ENCODE measurements at places on chromosomes 7 and 10.

GRCh38 chr7:30270921-30271320 is 13.5 kb upstream of the ZNRF2 start:
- no peak for DNase-seq

DNA sequence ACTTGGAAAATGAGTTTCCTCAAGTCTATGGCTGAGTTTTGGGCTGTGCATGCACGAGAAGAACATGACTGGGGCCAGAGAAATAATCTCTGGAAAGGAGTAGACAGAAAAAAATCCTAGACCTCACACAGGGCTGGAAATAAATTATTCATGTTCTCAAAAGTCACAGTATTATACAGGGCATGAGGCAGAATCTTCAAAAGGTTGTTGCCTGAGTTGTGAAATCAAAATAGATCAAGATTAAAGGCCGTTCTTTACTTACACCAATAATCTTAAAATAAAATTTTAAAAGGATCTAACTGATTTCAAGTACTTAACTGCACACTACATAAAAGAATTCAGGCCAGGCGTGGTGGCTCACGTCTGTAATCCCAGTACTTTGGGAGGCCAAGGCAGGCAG is 14.1 kb upstream of the CREM start:
- no peak for DNase-seq

DNA sequence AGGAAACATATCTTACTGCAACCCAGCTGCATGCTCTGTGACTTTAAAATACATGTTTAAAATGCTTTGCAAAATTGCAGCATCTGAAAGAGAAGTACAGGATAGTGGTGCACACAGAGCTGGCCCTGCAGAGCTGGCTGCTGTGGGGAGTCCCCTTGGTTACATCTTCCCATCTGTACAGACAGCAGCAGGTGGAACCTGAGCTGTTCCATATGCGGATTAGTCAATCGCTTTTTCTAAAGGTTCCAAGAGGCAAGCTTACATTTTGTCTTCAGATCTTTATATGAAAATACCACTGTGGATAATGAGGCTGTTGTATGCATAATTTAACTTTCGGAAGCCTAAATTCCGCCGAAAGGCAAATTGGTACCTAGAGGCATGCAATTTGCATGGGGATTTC is 444.1 kb downstream of the NRG3 start:
- DNase-seq = no peak

DNA sequence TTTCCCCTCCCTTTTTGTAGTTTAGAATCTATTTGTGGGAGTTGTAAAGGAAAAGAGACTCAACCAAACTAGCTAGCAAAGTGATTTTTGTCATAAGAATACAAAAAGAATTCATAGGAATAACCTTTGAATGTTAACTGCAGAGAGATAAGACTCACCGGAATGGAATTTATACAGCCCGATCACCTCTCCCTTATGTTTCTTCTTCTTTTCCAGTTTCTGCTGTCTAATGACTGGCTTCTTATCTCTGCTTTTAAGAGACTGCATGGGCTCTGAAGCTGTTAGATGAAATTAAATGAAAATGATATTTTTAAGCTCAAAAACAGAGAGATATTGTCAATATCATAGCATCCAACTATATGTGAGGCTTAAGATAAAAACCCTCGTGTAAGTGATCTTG is 1095.9 kb downstream of the REEP3 start:
- no peak for DNase-seq

GRCh38 chr7:2800220-2800930 is 43.7 kb downstream of the GNA12 start:
- DNase-seq = no peak

DNA sequence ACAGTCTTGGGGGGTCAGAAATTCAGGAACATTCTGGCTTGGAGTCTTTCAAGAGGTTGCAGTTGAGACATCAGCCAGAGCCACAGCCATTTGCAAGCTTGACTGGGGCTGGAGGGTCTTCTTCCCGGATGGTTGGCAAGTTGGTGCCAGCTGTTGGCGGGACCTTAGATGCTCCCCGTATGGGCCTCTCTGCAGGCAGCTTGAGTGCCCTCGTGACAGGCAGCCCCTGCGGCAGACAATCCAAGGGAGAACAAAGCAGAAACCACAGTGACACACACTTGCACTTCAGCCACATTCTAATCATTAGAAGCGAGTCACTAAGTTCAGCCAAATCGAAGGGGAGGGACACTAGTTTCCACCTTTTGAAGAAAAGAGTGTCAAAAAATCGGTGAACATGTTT is 59.4 kb upstream of the MXI1 start:
- DNase-seq = no peak

- DNase-seq = no peak
Observed at GRCh38 chr7:151385626-151386300, 24.1 kb downstream of the WDR86 start.

DNA sequence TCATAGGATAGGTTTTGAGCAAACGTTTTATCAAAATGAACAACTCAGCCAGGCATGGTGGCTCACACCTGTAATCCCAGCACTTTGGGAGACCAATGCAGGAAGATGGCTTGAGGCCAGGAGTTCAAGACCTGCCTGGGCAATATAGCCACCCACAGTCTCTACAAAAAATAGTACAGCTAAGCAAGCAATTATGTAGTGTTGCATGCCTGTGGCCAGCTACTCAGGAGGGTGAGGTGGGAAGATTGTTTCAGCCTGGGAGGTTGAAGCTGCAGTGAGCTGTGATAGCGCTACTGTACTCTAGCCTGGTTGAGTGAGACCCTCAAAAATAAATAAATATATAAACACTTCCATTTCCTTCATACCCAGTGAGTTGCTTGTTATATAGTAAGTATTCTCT is 67.1 kb downstream of the LSMEM1 start:
- DNase-seq = no peak

DNA sequence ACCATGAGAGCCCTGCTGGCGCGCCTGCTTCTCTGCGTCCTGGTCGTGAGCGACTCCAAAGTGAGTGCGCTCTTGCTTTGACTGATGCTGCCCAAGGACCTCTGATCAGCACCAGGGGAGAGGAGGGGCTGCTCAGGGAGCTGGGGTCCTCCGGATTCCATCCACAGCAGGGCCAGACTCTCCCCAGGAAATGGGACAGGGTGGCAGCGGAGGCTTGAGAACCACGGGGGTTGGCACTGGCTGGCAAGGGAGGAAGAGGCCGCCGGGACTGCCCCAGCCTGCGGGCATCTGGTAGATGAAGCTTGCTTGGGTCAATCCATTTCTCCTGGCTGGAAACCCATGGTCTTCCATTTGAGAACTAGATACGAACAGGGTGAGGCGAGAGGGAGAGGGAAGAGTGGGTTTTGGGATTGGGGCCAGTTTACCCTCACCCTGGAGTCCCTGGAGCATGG is 647 bp downstream of the PLAU start:
- no peak for DNase-seq

DNA sequence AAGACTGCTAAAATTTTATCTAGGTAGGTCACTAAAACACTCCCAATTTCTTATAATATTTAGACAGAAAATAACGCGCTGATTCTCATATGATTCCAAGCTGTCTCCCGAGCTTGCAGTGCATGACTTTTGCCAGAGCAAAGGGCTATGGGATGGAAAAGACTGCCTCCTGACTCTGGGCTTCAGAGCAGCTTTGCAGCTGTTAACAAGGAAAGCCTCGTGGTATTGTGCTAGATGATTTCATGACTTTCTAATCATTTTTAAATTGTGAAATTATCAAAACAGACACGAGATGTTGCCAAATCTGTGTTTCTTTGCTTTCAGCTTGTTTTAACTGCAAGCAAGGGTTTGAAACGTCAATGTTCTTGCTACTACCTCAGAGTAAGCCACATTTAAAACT is 238.3 kb downstream of the AGMO start:
- DNase-seq = no peak

GRCh38 chr10:69223028-69223342 is 2.9 kb downstream of the HKDC1 start:
- no peak for DNase-seq

GRCh38 chr7:139725077-139725476 is 52.7 kb downstream of the HIPK2 start:
- peak; percentile 30 for DNase-seq

- no peak for DNase-seq
Observed at GRCh38 chr10:104139221-104139620, 17.2 kb downstream of the SFR1 start.

DNA sequence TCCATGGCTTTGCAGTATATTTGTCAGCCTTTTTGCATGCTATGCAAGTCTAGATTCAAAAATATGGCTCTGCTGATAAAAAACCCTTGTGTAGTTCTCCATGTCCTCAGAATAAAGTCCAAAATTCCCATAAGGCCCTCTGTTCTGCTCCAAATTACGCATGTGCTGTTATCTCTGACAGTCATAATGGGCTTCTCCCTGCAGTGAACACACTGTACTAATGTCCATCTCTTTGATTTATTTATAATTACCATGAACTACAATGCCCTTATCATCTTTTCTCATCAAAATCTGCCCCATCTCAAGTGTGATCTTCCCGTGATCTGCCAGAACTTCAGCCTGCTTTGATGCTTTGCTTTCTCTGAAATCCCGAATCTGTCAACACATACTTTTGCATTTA is 87.7 kb downstream of the TSPAN12 start:
- no peak for DNase-seq

- no peak for DNase-seq
Observed at GRCh38 chr7:68840991-68841390, 757.3 kb upstream of the AUTS2 start.

DNA sequence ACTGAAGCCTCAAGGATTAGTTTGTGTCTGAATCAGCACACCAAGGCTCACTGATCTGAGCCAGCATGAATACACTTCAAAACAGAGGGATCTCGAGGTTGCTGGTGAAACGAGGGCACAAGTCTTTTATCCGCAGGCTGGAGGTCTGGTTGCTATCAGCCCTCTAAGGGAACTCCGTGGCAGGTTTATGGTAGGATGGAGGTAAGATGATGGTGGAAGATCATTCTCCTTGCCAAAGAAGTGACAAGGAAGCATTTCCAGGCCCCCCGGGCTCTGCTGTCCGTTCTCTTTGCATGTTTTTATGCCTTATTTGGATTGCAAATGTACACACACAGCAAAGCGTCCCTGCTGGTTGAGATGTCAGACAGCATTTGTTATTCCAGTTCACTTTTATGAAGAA is 268.3 kb downstream of the ARHGAP12 start:
- DNase-seq = no peak

DNA sequence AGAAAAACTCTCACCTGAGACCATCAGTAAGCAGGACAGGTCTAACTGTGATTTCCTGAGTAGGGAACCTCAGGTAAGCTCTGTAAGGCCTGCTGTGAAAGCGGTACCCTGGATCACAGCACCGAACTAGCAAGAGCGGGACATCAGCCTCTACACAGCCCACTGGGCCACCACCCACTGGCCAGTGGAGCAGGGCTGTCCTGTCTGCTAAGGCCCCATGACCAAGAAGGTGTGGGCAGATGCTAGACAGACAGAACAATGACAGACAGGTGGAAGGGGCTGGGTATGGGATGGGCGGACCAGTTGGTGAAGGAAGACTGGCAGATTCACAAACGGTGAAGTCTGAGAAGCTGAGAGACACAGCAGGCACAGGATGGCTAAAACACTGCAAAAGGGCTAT is 79.4 kb upstream of the DDC start:
- no peak for DNase-seq

DNA sequence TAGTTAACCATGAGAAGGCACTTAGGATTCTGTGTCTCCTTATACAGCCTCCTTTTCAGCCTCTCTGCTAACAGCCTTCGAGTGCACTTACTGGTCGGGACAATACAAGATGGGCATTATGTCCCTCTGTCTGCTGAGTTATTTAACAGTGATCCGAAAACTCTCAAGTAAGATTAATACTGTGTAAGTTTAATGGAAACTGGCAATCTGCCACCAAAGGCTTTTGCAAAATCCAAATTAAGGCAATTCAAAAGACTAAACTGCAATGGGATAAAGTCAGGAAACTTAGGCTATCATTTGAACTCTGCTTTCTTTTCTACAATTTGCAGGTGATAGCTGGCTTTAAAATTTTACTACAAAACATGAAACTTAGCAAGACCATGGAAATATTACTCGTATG is 477.8 kb downstream of the TFEC start:
- DNase-seq = no peak

GRCh38 chr7:158549176-158549615 is 38.4 kb downstream of the PTPRN2 start:
- DNase-seq = no peak

DNA sequence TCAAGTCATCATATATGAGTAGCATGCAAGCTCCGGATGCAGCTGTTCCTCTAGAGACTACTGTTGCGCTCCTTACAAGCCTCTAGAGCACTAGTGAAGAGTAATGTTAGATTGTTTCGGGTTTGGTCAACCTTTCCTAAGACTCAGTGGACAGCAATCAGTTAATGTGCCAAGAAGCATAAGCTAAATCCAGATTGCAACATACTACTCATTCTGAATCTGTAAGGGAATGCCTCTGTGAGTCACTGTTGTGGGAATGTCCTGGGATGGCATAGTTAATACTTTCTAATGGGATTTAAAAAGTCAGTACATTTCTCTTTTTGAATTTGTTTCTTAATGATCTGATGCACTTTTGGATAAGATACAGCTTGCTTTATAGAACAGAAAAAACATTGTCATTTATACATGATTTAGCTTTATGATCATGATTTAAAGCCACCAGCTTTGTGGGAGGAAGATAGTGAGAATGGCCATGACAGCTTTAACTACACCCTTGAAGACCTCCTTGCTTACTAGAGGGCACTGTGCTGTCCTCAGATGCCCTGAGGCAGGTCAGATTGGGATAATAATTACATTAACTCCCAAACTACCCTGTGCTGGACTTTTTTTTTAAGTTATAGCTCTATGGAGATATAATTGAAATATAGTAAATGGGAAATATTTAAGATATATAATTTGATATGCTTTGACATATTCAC is 138.4 kb downstream of the SDK1 start:
- peak; percentile 4 for DNase-seq

DNA sequence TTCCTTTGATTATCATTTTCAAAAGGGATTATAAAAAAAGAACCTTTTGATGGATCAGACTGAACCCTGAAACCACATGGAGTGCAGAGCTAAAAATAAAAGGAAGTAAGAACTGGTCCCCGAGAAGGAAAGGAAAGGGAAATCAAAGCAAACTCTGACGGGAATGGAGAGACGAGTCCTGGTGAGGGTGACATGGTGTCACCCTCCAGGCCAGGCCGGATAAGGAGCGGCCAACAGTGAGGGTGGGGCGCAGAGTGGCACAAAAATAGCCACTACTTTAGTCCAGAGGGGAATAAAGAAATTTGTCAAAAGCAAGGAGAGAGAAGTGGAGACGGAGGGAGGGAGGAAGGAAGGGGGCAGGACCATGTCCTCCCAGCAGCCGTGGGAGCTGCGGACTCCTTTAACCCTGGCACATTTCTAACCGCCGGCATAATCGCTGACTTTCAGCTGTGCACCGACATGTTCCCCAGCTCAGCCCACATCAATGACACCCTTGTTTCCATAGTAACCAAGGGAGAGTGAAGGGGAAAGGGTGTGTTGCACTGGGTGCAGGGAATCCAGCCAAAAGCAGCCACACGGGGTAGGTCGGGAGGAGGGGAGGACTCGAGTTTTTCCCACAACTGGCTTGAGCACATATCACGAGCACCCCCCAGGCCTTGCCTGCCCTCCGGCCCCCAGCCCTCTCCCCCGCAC is 29.7 kb downstream of the TRIM8 start:
- no peak for DNase-seq

DNA sequence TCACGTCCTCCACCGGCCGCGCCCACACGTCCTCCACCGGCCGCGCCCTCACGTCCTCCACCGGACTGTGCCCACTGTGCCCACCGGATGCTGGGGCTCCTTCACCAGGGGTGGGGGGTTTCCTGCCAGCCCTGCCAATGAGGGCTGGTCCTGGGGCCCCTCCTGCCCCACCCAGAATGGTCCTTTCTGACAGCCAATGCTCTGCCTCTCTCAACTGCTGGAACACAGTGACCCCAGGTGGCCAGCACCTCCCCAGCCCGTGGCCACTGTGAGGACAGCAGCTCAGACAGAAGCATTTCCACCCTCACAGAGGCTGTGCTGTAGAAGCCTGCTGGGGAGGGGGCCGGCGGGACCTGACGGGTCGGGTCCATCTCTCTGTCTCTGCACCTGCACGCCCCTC is 90.1 kb upstream of the DNAAF5 start:
- no peak for DNase-seq

All from BJ (cell line).